CD8-positive, alpha-beta memory T cell (primary cell): ENCODE measurements at places on chromosomes 1 and 21.

GRCh38 chr1:39509360-39510009 is 18.0 kb downstream of the BMP8A start:
- DNase-seq = no peak

- no peak for DNase-seq
Measured at GRCh38 chr1:22450351-22451021, 1.2 kb upstream of the ZBTB40 start.

- DNase-seq = no peak
Measured at GRCh38 chr1:179230251-179230650, 774 bp upstream of the ABL2 start.

GRCh38 chr1:200296091-200296661 is 113.7 kb downstream of the ZNF281 start:
- DNase-seq = no peak

DNA sequence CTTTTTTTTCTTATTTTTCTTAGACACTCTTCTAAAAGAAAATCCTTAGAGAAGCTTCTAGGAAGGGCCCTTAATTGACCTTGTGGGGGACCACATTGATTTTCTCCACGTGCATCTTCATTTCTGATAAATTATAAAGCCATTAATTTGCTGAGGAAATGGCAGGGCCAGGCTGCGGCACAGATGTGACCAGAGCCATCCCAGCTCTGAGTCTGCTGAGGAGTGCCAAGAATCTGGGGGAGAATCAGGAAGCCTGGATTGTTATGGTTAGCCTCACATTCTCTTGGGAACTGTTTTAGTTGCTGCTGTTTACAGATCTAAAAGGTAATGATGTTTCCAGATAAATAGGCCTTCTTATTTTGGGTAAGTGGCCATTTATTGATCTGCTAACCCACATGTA is 16.2 kb downstream of the PROX1 start:
- DNase-seq = no peak

DNA sequence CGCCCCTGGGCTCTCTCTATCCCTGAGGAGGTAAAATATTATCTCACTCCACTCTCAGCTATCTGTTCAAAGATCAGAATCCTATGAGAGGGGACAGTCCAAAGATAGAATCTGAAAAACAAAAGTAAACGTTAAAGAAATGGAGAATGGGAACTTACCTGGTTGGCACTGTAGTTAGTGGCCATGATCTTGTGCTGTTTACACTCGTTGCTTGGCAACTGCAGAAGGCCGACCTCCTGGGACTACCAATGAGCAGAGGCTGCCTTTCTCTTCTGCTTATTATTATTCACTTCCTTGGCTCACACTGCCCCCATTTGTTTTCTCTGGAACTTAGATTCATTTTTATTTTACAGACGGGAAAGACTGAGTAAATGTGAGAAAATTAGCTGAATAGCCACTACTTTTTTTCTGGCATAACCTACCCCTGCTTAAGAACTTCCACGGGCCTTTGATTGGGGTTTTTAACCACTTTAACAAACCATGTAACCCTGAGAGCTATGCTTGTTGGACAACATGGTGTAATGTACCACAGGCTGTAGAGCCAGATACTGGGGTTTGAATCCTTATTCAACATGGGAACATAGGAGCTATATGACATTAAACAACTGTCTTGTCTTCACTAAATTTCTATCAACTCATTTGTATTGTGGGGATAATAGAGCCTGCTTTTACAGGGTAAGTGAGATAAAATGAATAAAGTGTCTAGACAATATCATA is at the start of gene CFAP126:
CFAP126 (minus strand) TSS at position 193 of the 717 bp plus-strand sequence; CDS start at position 185, 8 bp downstream.
- DNase-seq = peak; percentile 83

DNA sequence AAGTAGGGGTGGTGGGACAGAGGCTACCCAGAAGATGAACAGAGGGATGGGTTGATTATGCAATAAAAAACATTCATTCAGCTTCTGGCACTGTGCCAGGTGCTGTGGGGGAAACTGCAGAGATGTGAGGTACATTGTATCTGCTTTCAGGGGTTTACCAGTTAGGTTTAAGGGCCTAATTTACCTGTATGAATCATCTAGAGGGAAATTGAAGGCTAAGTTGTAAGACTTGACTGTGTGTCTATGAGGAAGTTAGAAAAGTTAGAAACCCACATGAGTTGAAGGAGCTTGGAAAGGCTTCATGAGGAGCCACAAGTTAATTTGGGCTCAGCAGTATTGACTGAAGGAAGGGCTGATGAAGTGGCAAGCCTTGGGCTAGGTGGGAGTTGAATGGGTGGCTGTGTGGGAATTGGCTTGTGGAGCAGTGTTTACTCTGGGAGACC is 36.7 kb upstream of the APOBEC4 start:
- DNase-seq = no peak
